Renal pelvis (tissue), 12 donors: ENCODE measurements at places on chromosomes 16 and 17. TPM values are rescaled to one million over a fixed set of nuclear protein-coding genes. Genes with fewer than 3 reads are reported as not detected.

DNA sequence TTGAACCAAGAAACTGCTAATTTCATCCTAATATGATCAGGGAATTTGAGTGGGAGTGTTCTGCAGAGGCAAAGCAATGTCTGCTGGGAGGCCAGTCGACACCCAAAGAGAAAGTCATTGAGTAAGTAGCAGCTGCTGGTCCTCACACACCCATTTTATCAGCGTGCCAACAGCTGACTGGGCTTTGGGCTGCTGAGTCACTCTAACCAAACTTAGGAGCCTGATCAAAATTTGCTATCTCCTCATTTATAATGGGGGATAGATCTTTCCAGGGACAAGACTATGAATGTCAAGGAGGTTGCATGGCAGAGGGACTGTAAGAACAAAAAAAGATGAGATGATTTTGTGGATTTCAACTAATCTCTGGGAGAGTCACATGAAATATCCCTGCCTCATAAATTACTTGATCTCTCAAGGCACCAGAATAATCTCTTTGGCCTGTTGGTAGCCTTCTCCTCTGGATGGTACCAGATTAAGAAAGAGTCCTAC lies 32.9 kb downstream of the CPSF4L start:
- DNase-seq = no peak

DNA sequence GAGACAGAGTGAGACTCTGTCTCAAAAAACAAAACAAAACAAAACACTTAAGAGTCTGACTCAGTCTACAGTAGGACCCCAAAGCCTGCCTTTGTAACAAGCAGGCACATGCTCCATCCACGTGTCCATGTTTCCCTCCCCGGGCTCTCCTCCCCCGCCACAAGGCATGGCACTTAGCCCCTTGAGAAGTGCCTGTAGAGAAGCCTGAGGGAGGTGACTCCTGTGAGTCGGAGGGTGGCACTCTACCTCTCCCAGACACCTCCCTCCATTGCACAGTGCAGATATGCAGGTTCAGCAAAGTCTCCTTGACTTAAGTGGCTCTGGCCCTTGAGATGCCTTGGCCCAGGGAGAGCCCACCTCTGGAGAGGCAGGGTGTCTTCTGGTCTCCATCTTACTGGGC lies 6.8 kb downstream of the FHOD1 start:
- no peak for DNase-seq

- DNase-seq = no peak
Observed at GRCh38 chr16:59881376-59881775, 1147.3 kb upstream of the GOT2 start.

GRCh38 chr16:66270333-66270927 lies 96.1 kb upstream of the CDH5 start:
- DNase-seq = peak; percentile 77

DNA sequence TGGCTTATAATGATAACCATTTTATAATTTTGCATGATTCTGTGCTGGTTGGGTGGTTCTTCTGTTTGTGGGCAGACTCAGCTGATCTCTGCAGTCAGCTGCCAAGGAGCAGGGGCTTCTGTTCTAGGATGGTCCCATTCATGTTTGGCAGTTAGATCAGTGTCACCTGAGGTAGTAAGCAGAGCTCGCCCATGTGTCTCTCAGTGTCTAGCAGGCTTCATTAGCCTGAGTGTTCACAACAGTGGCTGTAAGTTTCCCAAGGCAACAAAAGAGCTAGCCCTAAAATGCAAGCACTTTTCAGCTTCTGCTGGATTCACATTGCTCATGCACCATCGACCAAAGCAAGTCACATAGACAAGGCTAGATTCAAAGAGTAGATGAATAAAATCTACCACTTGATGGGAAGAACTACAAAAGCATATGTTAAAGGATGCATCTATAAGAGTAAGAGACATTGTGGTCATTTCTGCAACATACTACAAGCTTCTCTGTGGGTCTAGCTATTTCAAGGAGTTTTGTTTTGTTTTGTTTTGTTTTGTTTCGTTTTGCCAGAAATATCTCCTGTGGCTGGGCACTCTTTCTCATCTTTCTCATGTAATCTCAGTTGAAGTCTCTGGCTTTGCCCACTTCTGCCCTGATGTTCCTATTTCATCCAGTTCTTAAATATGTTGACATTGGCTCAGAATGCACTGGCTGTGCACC lies 180.8 kb downstream of the HS3ST4 start:
- DNase-seq = no peak

LAT gene
- 9.5 TPM for polyA plus RNA-seq
